T-helper 9 cell (primary cell): ENCODE measurements at places on chromosomes 7 and 10.

- no peak for DNase-seq
Measured at GRCh38 chr10:60358282-60358681, 31.4 kb downstream of the ANK3 start.

DNA sequence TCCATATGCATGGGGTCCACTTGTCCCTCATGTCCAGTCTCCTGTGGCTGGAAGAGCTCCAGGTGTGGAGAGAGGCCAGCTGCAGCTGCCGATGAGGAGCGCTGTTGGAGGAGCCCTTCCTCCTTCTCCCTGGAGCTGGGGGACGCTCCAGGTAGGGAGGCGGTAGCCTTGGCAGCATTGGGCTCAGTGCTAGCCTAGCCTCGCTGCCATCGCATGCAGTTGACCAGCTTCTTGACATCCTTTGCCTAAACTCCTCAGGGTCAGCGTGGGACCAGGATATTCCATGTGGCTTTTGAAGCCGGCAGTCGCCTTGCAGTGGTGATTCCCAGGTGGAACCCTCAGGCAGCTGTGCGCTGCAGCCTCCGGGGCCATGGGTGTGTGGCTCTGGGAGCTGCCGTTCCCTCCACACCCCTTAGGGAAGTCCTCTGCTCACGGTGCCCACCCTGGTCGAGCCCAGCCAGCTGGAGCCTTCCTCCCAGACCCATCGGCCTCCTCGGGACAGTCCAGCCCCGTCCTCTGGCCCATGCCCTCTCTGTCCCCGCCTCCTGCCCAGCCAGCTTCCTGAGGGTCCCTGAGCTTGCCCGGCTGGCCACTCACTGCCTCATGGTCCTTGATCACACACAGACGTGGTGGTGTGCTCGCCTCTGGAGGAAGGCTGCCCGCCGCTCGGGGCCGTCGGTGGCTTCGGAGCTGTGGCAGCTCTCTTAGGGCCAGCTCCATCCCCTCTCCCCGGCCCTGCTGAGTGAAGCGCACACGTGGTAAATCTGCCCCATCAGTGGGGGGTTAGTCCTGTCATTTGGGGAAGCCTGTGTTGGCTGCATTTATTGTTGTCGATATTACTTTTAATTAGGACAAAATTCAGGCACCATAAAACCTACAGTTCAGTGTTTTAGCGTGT lies 21.2 kb downstream of the INPP5A start:
- no peak for DNase-seq

DNA sequence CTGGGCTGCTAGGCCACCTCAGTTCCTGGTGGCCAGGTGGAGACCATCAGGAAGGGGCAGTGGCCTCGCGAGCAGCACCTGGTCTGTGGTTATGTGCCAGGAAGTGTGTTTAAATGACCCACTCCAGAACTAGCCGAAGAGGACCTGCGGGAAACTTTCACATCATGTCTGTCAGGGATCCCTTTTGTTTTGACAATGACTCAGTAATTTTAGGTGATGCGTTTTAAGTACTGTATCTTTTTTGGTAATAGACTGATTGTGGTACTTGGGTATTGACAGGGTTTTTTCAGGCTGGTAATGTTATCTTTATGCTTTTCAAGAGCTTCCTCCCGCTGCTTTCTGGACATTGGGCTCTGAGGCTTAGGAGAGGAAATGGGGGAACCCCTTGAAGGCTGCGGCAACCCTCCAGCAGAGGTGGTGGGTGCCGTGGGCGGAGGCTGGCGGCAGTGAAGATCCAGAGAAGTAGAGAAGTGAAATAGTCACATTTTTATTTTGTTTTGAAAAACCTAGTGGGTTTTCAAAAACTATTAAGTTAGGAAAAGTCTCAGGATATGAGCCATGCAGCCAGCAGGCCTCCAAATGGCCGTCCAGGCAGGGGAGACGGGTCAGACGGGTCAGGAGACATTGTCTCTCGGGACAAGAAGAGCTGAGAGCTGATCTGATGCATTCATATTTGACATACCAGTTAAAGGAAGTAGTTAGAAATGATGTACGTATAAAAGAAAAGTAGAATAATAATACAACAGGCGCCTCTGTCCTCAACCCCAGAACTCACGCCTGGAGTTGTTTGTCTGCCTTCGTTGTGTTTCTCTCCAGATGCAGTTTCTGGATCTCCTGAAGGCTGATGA lies 27.7 kb downstream of the PPP2R2D start:
- DNase-seq, result no peak

GRCh38 chr7:74569501-74570075 lies 87.9 kb upstream of the GTF2I start:
- DNase-seq, result peak; percentile 5

DNA sequence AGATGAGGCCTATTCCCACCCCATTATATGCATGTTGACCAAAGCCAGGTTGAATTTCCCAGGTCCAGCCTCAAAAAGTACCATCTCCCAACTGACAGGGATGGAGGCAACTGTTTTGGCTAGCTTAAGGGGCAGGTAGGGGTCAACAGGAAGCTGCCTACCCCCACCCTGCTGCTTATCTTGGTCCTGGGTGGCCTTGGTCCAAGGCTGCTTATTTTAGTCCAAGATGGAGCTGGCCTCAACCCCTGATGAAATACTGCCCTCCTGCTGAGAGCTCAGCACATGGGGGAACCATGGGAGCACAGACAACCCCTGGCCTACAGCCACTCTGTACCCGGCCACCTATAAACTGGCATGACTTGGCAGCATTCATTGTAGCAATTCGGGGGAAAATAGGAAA lies 23.1 kb downstream of the MYO1G start:
- no peak for DNase-seq

GRCh38 chr10:24744946-24745345 lies 21.3 kb upstream of the ARHGAP21 start:
- DNase-seq, result no peak

- DNase-seq, result no peak
Measured at GRCh38 chr7:73612598-73613269, 11.6 kb downstream of the MLXIPL start.

GRCh38 chr7:128893251-128894100 lies 17.0 kb downstream of the KCP start:
- no peak for DNase-seq

- no peak for DNase-seq
Measured at GRCh38 chr7:27303026-27303425, 60.4 kb downstream of the EVX1 start.

- DNase-seq, result no peak
Measured at GRCh38 chr10:70913893-70914240, 25.5 kb upstream of the PCBD1 start.

- DNase-seq, result no peak
Measured at GRCh38 chr10:51377070-51377931, 303.0 kb downstream of the PRKG1 start.

DNA sequence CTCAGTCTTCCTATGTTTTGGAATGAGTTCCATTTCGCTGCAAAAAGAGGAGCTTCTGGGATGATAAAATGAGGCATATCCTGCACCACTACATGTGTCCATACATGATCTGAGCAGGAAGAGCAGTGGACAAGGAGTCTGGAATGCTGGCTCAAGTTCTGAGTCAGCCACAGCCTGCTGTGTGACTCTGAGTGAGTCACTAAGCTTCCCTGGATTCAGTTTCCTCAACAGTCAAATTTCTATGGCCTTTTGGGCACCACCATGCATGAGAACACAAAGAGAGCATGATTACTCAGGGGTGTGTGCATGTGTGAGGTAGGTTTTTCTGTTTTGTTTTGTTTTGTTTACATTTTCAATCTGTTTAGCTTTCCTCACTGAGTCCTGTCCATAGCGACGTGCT lies 254.6 kb downstream of the ANKRD30A start:
- DNase-seq, result no peak

GRCh38 chr7:158976849-158977593 lies 120.7 kb downstream of the DYNC2I1 start:
- DNase-seq, result peak; percentile 95

DNA sequence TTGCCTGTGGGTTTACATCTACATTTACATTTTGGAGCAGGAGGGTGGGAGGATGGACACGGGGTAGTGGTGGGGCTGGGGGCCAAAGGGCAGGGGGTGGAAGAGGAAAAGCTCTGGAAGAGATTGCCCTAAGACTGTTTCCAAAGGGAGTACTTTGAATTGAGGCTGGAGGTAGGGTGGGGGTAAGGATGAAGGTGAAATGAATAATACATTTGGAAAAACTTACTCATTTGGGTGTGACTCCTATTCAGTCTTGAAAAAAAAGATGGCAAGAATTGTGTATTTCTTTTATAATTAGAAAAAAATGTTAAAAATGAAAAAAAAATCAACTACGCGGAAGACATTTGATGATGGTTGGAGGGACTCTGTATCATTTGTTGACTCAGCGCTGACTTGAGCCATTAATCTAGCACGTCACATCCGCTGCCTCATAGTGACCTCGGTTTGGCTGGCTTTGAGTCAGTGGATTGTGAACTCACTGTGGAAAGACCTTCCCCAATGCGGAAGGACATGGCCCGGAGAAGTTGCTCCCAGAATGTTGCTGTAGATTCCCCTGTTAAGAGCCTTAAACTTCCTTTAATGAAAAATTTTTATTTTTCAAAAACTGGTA lies 2.8 kb downstream of the FAM180A start:
- no peak for DNase-seq

GRCh38 chr10:28841625-28842024 lies 164.3 kb downstream of the BAMBI start:
- DNase-seq, result no peak

DNA sequence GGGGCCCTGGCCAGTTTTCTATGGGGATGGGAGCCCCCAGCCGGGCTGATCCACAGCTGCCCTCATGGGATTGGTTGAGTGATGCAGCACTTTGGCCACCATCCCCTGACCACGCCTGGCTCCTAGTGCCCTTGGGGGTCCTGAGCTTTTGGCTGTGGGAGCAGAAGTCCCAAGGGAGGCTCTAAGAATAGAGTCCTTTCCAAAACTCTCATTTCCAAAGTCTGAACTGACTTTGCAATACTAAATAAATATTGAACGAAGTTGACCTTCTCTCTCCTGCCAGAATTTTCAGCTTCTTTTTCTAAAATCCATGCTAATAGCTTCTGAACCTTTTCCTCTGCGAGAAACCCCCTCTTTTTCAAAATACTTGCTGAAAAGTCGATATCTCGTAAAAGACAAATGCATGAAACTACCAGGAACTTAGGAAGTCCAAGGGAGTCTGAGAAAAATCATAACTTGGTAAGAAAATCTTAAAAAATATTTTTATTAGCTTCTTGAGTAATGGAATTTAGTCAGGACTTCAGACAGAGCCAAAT lies 62.7 kb upstream of the IGFBP3 start:
- DNase-seq, result no peak

DNA sequence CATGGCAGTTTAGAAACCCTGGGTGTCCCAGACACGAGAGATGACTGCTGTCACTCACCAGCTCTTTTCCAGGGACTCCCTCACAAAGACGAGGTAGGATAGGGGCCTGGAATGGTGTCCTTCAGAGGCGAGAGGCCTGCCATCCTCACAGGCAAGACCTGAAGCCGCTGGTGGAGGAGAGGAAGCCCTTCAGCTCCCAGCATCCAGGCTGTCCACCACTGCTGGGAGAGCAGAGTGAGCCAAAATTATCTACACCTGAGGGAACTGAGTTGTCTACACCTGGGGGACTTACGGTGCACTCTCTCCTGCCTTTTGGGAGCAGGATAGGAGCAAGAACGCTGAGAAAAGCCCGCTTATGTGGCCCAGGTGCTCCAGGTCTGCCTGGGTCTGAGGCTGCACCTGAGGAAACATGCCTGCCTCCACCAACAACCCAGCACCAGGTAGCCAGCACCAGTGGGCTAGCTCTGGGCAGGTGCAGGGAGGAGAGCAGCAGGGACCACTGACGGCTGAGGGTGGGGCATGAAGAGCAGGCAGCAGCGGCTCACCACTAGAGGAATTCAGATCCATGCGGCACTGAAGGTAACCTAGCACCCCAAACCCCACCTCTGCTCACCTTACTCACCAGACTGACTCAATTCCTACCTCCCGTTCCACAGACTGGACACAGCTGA lies 357.2 kb downstream of the SH2D4B start:
- no peak for DNase-seq

DNA sequence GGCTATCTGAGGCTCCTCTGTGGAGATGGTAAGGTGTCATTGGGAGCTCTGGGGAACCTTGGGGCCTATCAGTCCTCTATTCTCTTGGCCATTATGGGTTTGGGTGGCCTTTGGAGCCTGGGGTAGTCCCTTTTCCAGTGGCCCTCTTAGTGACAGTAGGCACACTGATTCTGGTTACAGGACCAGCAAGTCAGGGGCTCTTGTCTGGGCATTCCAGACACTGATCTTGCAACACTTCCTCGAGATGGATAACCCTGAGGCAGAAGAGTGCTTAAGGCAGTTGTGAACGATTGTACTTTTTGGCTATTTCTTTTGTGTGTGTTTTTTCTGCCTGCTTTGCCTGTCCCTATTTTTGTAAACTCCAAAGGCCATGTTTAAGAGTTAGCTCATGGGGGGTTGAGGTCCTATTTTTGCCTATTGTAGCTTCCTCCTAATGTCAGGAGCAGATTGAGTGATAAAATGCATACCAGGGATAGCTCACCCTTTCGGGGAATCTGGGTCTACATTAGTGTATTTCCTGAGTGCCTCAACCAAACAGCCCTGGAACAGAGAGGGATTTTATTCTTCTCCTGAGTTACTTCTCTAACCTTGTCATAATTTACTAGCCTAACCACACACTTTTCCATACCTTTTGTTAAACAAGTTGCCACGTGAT lies 61.2 kb downstream of the PRKAR2B start:
- DNase-seq, result no peak

DNA sequence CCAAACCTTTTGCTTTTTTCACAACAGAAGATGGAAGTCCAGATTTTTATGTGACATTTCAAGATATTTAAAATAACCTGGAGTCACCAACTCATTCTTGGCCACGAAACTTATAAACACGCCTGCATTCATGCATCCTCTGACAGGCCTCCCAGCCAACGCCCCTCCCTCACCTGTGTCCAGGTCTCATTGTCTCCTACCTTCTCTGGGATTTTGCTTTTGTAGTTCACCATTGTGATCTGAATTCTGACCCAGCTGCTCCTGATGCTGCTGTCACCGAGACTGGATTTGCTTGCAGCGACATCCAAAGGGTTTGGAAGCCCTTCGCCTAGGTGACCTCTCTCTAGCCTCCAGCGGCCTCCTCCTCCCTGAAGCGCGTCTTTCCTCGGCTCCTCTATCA lies 10.8 kb downstream of the ZNF467 start:
- DNase-seq, result no peak

DNA sequence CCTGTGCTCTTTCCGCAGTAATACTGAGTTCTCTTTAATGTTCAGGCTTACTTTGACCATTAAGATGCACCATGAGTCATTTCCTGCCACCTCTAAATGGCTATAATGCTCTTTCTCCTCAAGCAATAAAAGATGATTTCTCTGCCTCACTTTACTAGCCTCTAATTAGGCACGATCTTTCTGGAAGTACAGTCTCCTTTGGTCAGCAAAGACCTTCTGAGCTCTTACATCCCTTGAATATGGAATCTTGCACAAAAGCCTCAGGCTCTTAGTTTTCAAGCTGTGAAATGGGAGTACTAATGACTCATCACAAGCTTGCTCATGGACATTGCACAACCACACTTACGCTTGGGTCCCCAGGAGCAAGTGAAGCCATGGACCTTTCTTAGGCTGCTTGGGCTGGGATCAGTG lies 85.9 kb downstream of the FRMD4A start:
- DNase-seq, result no peak
